Dermis microvascular lymphatic vessel endothelial cell (primary cell): ENCODE measurements at places on chromosomes 13 and 19. TPM values are rescaled to one million over a fixed set of nuclear protein-coding genes. Genes with fewer than 3 reads are reported as not detected.

The SNRPD2 gene
- total RNA-seq: 222 and 396 TPM in 2 replicates

The PSG2 gene
- not detected in 2 replicates for total RNA-seq

The PGLYRP2 gene
- total RNA-seq: not detected in 2 replicates

The SYT5 gene
- total RNA-seq: under 0.01 TPM in 1 of 2 replicates, not detected in the other

The CEACAM8 gene
- not detected in 2 replicates for total RNA-seq

The ZNF100 gene
- 3.7 and 4.3 TPM in 2 replicates for total RNA-seq

The MYBPC2 gene
- total RNA-seq: under 0.01 TPM in 1 of 2 replicates, not detected in the other

The B3GNT3 gene
- under 0.01 TPM in 2 replicates for total RNA-seq

The C19orf38 gene
- 0.13 TPM in 1 of 2 replicates, not detected in the other for total RNA-seq

The ZNF30 gene
- 4.1 and 5.4 TPM in 2 replicates for total RNA-seq

The NRTN gene
- total RNA-seq: 0.13 and 0.51 TPM in 2 replicates

The ARL11 gene
- 0.26 and 0.38 TPM in 2 replicates for total RNA-seq

The NANOS2 gene
- total RNA-seq: not detected in 2 replicates

The NCR1 gene
- total RNA-seq: not detected in 2 replicates

The GPR12 gene
- total RNA-seq: not detected in 2 replicates

The LRRC4B gene
- total RNA-seq: 0.13 TPM in 1 of 2 replicates, not detected in the other

The ZNF714 gene
- 3.7 and 7.1 TPM in 2 replicates for total RNA-seq

The SYNE4 gene
- under 0.01 TPM in 1 of 2 replicates, not detected in the other for total RNA-seq

The ZNF878 gene
- 0.13 and 0.26 TPM in 2 replicates for total RNA-seq

The CYP2F1 gene
- total RNA-seq: not detected in 2 replicates

The SELENOV gene
- not detected in 2 replicates for total RNA-seq

The GPR4 gene
- 1.0 and 1.5 TPM in 2 replicates for total RNA-seq

The CRB3 gene
- not detected in 2 replicates for total RNA-seq

The CCDC169 gene
- 0.63 and 1.3 TPM in 2 replicates for total RNA-seq

The ALOX5AP gene
- 0.25 and 0.26 TPM in 2 replicates for total RNA-seq

The ZNF358 gene
- total RNA-seq: 8.3 and 21.7 TPM in 2 replicates

The CERS4 gene
- 7.7 and 22.9 TPM in 2 replicates for total RNA-seq

The ANKRD24 gene
- 0.13 and 0.38 TPM in 2 replicates for total RNA-seq
